Amygdala (tissue), 56 donors: ENCODE measurements at places on chromosomes 12 and 14.

- no peak for DNase-seq
These were observed 15.8 kb downstream of the FOXN3 start for GRCh38 chr14:89401241-89401640.

DNA sequence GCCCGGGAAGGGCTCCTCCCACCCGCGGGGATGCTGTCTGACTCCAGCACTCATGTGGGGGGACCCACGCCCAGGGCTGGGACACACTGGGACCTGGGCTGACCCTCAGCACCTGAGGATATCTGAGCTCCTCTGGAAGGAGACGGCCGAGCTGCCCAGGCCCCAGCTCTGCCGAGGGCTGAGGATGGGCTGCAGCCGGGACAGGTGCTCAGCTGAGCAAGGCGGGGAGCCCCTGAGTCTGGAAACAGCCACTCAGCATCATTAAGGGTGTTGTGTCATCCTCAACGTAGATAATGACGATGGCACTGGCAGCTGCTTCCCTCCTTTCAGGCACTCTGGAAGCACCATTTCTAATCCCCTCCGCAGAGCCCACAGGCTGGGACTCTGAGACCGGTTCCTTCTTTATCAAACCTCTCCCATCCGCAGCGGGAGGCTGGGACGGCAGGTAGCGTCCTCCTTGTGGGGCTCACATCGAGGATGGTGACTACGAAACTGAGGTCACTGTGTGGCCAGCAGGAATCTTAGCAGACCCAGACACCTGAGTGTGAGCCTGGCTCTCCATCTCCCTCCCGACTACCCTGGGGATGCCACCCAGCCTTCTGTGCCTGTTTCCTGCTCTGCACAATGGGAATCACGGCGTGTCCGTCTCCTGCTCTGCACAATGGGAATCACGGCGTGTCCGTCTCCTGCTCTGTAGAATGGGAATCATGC is 26.7 kb upstream of the SFSWAP start:
- no peak for DNase-seq

- DNase-seq, result no peak
These were observed 41.0 kb upstream of the PTGR2 start for GRCh38 chr14:73810478-73811163.

DNA sequence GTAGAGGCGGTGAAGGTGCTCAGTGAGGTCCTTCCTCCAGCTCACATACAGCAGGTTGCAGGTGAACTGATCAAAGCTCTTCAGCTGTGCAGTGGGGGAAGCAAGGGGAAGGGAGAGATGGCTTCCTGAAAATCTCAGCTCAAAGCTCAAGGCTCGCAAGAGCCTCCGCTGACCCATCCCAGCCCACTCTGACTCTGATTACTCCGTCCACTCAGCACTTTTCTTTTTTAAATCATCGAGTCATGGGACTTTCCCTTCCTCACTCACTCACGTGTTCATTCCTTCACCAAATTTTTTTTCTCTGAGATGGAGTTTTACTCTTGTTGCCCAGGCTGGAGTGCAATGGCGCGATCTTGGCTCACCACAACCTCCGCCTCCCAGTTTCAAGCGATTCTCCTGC is 4.7 kb downstream of the ABCD4 start:
- DNase-seq, result no peak

DNA sequence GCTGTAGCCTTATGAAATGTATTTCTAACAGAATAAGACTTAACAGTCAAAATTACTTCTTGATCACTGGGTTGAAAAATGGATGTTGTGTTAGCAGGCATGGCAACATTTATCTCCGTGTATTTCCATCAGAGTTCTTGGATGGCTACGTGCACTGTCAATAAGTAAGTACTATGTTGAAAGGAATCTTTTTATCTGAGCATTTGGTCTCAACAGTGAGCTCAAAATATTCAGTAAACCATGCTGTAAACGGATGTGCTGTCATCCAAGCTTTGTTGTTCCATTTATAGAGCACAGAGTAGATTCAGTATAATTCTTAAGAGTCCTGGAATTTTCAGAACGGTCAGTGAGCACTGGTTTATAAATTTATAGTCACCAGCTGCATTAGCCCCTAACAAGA is 15.5 kb downstream of the SCAF11 start:
- DNase-seq, result no peak

GRCh38 chr12:54147186-54147585 is 41.6 kb downstream of the SMUG1 start:
- no peak for DNase-seq

DNA sequence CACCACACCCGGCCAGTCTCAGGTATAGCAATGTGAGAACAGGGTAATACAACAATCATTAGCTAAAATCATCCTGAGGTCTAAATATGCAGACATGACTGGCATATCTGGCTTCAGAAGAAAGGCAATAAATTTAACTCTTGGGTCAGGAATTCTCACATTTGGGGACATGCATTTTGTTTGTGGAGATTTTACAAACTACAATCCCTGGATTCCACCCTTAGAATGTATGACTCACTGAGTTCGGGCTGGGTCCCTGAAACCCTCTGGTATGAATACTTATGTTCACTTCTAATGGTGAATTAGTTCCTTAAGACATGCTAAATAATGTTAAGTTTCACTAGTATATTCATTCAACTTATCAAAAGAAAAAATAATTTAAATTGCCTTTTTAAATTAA is 98.9 kb upstream of the HMGA2 start:
- no peak for DNase-seq

DNA sequence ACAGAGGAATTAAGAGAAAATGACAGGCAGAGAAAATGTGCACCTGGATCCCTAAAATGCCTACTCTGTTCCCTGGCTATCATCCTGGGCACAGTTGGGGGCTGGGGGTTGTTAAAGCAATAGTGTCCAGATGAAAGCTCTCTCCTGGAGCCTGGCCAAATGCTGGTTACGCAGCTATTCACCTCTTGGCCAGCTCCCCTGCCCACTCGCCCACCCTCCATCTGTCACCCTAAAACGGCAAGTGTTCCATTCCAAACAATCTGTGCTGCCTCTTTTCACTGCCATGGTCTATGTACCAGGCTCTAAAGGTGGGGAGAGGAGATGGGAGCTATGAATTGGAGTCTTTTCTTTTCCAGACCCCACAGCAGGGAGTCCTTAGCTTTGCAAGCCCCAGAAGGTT is 24.7 kb upstream of the NPFF start:
- no peak for DNase-seq
